ENCODE measurements at places on chromosomes 16 and 17.

- no peak for DNase-seq
Observed at GRCh38 chr17:69962436-69962995, 112.5 kb upstream of the KCNJ16 start.

- DNase-seq: no peak
Observed at GRCh38 chr17:45190503-45191255, 29.0 kb downstream of the HEXIM2 start.

DNA sequence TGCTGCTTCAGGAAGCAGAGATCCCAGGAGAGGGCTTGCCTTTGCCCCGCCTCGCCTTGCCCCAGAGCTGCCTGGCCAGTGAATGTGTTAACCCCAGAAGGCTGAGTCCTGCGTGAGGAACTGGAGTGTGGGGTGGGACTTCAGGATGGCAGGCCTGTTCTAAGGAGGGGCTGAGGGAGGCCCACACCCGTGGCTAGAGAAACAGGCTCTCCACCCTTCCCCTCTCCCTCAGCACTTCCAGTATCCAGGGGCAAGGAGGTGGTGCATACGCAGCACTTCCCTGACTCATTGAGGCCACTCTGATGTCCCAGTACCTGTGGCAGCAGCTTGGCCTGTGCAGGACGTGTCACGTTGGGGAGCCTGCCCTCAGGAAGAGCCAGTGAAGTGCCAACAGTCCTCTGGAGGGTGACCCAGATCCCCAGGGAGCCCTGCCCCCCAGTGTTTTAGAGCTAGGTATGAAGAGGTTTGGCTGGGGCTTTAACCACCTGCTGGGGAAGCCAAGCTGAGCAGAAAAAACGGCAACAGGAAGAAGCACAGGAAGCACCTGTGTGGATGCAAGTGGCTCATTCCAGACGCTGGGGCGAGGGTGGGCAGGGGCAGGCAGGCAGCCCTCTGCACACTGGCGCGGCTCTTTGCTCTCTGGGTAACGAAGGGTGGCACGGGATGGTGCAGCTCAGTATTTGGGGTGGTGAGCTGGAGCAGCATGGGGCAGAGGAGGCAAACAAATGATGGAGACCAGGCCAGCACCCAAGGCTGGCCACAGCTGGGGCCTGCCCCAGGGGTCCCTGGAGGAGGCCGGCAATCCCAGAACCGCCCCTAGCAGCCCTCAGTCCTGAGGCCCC is 14.7 kb upstream of the CTCF start:
- DNase-seq: peak; percentile 55

DNA sequence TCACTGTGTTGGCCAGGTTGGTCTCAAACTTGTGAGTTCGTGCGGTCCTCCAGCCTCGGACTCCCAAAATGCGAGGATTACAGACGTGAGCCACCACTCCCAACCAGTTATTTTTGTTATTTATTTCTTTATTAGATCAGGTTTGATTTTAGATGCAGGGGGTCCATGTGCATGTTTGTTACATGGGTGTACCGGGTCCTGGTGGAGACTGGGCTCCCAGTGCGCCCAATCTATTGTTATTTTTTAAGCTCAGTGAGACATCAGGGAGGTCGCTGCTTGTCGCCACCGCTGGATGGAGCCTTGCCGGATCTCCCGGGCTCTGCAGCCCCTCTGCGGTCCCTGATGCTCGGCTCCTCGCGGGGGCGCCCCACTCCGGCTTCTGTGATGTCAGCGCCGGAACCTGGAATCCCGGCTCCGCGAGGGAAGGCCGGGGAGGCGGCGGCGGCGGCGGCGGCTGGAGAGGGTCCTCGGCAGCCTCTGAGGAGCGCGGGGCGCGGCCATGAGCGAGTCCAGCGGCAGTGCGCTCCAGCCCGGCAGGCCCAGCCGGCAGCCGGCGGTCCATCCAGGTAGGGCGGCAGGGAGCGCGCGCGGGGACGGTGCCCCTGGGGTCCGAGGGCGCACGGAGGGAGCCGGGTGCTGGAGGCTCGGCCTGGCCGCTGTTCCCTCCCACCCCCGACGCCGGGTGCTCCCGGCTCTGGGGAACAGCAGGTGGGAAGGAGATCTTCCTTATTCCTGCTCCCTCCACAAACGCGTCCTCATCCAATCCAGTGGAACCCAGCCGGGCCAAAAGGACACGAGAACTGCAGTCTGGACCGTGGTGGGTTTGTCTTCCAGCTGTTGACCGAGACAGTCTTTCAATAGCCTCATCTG is at the start of gene TMC7:
TMC7 (plus strand) TSS at position 370 of the 870 bp plus-strand sequence; CDS start at position 500, 130 bp downstream.
- no peak for DNase-seq

GRCh38 chr17:39852239-39852638 is 11.9 kb downstream of the IKZF3 start:
- no peak for DNase-seq

DNA sequence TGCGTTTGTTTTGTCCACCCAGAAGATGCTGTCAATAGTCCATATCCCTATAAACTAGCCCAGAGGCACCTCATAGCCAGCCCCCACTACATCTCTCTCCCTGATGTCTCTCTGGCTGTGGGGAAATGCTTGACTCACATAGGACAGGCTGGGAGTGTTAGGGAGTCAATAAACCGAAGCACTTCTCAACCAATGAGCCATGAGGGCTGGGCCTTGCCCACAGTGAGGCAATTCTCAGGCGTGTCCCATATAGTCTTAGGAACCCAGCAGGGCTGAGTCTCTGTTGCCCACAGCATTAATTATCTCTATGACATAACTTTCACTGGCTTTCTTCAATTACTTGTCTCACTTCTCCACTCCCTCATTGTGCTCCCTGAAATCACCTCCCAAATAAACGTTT is 387.3 kb upstream of the CDH11 start:
- no peak for DNase-seq

DNA sequence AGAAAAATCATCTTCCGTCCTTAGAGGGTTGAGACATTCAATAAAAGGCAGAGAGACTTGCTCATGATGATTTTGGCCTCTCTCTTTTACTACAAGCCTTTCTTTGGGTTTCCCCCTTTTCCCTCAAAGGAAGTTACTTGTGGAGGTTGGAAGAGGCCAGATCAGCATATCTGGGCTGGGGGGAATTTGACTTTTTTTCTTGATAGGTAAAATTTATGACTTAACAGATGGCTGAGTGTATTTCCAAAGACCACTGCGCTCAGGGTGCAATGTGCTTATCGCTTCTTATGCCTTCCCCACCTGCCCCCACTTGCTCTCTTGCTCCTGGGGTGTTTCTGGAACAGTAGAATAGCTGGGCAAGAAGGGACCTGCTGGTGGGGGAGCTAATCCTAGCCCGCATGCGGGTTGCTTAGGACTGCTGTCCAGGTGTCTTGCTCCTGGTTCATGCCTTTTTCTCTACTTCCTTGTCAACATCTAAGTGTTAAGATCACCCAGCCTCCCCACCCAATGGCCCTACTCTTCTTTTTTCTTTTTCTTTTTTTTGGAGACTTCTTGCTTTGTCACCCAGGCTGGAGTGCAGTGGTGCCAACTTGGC is 131.9 kb downstream of the MSI2 start:
- no peak for DNase-seq

- DNase-seq: peak; percentile 35
Observed at GRCh38 chr16:69150146-69150865, 17.9 kb downstream of the UTP4 start.

DNA sequence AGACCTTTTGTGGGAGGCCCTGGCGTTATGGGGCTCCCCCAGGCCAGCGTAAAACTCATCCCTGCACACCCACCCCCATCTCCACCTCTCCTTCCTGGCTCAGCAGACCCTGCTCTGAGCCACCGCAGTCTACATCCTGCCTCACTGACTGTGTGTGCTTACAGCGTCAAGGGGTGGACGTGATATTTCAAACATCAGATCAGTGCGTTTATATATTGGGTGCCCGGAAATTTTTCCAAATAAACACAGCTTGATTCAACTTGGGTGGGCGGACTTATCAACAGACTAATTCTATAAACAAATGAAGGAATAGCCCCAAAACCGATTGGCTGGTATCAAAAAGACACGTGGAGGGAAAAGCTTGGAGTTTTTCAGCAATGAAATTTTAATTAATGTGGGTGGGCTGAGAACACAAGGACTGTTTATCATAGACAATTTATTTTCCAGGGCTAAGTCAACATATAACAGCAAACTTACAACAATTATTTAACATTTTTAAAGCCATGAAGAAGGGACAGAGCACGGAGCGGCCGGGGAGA is at the start of gene FOXL1:
FOXL1 (plus strand) TSS at position 489 of the 539 bp plus-strand sequence. CDS start 175 bp downstream, outside the sequence.
- no peak for DNase-seq

GRCh38 chr17:75552425-75553294 is 27.2 kb downstream of the LLGL2 start:
- no peak for DNase-seq

- DNase-seq: no peak
Observed at GRCh38 chr16:20310421-20311395, 16.6 kb downstream of the GP2 start.

DNA sequence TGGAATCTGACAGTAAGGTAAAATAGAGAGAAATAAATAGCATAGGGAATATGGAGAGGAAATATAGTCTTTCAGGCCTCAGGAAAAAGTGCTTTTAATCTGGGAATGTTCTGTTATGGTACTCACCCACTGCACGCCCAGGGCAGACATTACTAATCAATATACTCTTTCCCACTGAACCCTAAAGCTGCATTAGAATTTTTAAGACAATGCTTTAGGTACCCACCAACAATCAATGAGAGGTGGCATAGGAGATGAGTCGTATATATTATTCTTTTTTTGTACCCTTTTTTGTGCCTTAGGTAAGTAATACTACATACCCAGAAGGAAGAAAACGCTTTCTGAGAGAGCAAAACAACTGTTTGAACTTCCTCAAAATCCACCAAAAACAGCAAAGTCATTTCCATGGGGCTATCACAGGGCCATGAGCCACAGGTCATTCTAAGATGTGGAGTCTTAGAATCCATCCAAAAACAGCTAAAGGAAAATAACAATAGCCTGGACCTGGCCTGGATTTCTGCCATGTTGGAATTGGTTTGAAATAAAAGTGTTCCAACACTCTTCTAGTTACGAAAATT is 542.1 kb downstream of the XYLT1 start:
- DNase-seq: no peak

- no peak for DNase-seq
Observed at GRCh38 chr17:72406498-72406897, 285.7 kb downstream of the SOX9 start.

DNA sequence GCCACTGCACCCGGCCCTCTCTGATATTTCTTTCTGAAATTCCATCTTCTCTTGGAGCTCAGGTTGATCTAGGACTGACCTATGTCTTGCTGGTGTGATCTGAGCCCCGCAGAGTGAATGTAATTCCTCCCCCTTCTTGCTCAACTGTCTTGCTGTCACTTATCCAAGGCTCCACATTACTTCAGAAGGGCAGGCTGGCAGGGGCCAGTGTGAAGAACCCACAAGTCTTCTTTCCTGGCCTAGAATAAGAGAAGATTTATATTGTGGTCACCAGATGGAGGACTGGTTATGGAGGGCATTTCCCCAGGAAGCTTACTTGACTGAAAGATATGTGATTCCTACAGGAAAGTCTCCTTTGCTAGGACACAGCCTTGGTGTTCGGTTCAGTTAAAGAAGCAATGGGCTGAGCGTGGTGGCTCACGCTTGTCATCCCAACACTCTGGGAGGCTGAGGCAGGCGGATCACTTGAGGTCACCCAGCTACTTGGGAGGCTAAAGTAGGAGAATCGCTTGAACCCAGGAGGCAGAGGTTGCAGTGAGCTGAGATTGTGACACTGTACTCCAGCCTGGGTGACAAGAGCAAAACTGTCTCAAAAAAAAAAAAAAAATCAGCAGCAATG is 13.4 kb downstream of the ITGAL start:
- no peak for DNase-seq

DNA sequence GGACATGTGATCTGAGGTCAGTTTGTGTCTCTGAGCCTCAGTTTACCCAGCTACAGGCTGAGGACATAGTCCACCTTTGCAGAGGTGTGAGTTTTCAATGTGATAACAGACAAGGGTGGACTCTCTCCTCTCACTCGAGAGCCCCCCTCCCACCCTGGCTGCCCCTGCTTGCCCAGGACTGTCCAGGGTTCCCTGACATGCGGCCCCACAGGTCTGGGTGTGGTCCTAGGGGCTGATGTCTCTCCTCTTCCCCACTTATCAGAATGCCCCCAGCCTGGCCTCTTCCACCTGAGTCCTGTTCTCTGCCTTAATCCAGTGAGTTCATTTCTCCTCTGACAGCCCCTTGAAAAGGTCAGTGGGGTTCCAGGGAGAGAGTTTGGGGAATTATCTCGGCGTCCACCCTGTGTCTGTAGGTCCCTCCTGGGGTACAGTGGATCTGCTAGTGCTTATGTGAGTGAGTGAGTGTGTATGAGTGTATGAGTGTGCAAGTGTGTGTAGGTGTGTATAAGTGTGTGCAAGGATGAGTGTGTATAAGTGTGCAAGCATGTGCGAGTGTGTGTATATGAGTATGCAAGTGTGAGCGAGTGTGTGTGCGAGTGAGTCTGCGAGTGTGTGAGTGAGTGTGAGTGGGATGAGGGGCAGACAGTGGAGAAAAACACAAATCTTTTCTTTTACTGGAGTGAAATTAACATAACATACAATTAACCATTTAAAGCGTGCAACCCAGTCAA is 175.0 kb downstream of the IRF8 start:
- no peak for DNase-seq

GRCh38 chr16:85969159-85969558 is 70.2 kb downstream of the IRF8 start:
- DNase-seq: no peak

DNA sequence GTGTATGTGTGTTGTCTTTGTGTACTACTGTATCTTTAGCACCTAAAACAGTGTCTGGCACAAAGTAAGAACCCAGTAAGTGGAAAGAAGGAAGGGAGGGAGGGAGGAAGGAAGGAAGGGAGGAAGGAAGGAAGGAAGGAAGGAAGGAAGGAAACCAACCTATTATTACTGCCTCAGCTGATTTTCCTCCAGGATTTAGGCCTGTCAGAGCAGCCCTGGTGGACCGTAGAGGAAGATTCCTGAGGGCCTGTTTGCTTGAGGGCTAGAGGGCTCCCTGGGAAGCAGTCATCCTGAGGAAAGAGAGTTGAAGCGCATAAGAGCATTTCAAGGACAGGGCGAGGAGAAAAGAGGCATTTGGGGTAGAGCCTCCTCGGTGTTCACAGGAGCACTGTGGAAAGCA is 61.5 kb downstream of the WSB1 start:
- DNase-seq: no peak

DNA sequence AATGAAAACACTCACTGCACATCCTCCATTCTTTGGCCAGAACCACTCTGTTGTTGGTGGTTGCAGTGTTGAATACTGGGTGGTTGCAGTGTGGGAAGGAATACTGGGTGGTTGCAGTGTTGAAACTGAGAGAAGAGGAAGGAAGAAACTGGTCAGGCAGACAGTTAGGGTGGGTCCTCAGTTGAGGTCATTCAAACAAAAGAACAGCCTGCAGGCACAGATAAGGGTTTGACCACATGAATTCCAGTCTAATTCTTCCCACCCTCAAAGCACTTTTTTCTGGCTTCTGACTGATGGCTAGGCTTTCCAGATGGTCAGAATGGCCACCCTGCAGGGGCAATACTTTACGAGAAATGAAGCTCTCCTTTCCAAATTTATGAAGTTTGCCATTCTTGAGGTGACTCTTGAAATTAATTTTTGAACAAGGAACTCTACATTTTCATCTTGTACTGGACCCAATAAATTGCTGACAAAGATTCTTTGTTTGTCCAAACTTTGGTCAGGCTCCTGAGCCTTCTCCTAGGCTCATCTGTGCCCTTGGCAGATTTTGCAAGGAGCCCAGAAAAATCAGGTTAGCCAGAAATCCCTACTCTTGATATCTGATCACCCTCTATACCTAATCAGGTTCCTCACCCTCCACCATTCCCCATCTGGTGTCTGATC is 596.6 kb upstream of the CDH5 start:
- no peak for DNase-seq

- no peak for DNase-seq
Observed at GRCh38 chr16:78900044-78900811, 700.3 kb downstream of the MAF start.
